ENCODE measurements at places on chromosomes 13 and 19. TPM values are rescaled to one million over a fixed set of nuclear protein-coding genes. Genes with fewer than 3 reads are reported as not detected.

DNA sequence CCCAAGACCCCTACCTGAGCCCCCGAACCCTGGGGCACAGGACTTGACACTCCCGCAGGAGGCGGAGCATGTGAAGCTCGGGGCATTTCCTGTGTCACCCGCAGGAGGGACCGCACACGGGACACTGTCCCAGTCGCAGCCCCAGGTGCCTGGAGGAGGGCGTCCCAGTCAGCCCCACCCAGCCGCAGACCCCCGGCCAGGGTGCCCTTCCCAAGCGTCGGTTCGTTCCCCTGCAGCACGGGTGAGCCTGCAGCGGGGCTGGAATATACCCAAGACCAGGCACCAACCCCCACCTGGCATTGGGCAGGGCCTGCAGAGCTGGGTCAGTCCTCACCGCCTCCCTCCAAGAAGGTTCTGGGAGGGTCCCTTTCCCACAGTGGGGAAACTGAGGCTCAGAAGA is 21.6 kb downstream of the TCF3 start:
- no peak for DNase-seq

CEP89 gene
- total RNA-seq, result 17.3 TPM

GRCh38 chr19:43673637-43674036 is 3.7 kb upstream of the PLAUR start:
- no peak for DNase-seq

DNA sequence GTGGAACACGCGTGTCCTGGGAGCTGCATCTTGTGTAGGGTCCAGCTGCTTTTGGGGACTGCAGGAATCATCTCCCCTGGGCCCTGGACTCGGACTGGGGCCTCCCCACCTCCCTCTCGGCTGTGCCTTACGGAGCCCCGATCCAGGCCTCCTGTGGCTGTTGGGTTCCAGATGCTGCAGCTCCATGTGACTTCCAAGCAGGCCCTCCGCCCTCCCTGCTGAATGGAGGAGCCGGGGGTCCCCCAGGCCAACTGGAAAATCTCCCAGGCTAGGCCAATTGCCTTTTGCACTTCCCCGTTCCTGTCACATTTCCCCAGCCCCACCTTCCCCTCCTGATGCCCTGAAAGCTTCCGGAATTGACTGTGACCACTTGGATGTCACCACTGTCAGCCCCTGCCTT is 6.2 kb upstream of the PGLS start:
- no peak for DNase-seq

DNA sequence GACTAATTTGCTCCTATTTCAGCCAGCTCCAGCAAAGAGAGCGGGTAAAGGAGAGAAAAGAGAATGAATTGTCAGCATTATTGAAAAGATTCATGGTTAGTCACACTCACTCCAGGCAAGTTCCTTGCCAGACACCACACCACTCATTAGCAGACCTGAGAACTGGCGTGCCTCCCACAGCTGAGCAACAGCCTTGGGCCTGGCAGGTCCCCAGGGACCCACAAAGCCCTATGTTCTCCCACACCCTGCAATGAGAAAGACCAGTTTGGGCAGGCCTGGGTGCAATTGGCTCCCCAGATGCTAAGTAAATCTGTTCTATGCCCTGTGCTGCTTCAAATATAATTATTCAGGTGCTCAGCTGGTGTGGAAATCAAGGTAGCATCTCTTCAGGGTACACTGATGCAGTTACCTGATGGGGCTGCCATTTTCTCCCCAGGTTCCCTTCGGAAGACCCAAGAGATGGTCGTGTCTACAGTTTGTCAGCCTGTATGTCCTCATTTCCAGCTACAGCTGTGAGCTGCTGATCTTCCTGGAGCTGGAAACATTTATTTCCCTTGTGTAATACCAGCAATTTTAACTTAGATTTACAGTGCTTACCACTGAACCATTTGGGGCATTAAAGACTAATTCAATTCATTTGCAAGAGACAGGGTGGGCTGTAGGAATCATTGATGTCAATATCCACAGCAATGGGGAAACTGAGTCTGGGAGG is 405.0 kb downstream of the COG6 start:
- DNase-seq, result no peak

SHANK1 gene
- not detected for total RNA-seq

ANKRD24 gene
- 0.16 TPM for total RNA-seq

DNA sequence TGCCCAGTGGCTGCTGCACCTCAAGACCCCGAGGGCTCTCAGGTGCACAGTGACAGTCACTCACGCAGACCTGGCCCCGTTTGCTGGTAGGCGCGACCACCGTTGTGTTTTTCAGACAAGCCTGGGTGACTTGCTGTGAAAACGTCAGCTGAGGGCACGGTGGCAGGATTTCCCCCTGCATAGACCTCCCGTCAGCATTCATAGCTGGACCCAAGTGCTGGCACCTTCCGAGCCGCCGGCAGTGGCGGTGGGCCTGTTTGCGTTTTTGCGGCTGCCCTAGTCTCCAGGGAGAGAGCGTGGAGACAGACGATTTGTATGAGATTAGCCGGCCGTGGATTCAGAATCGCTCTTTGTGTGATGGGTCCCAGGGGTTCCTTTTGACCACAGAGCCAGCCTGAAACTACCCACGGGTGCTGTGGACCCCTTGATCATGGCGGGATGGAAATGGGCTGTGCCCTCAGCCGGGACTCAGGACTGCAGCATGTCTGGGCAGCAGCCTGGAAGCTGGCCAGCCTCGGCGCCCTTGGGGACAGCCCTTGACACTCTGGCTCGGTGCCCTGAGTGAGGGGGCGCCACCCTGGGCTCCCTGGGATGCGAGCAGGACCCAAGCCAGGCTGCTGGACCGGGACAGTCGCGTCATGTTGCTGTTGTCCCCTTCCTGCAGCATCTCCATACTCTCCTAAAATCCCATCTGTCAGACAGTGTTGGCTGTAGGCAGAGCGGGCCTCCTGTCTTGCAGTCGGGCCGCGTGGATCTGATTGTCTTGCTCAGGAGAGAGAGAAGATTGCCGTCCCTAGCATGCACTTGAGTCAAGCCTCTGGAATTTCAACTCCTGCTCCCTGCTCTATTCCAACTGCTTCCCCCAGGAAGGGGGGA is 8.6 kb downstream of the KDM4B start:
- DNase-seq, result no peak

SLC25A23 gene
- total RNA-seq, result 73.5 TPM

DNA sequence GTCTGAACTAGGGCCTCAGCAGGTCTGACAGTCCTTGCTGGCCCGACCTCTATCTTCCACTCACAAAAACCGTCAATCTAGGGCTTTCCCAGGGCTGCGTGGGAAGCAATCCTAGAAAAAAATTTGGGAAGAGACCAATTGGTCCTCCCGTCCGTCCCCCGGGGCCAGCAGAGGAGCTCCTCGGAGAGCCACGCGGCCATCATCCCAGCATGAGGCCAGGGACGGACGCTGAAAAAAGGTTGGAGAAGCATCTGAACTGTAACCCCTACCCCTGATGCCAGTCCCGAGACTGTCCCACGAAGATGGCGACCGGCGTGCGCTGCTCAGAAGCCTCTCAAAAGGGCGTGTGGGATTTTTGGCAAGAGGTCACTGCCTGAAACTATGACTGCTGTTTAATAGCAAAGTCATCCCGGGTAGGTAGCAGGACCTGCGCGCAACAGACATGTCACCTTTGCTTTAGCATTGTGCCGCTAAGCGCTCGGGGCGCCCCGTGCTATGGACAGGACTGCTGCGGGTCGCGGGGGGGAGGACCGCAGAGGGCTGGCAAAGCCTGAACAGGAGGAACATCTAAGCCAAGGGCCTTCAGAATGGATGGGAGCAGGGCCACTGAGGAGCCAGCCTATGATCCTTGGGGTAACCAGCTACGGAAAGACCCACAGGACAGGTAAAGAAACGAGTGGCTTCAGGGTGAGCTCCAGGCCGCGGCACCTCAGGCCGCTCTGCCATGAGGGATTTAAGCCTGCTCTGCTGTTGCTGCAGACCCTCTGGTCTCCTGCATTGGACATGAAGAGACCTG is 10.6 kb downstream of the AKAP8 start:
- DNase-seq, result no peak

PPM1N gene
- 1.2 TPM for total RNA-seq

SPC24 gene
- total RNA-seq, result 44.8 TPM

DNA sequence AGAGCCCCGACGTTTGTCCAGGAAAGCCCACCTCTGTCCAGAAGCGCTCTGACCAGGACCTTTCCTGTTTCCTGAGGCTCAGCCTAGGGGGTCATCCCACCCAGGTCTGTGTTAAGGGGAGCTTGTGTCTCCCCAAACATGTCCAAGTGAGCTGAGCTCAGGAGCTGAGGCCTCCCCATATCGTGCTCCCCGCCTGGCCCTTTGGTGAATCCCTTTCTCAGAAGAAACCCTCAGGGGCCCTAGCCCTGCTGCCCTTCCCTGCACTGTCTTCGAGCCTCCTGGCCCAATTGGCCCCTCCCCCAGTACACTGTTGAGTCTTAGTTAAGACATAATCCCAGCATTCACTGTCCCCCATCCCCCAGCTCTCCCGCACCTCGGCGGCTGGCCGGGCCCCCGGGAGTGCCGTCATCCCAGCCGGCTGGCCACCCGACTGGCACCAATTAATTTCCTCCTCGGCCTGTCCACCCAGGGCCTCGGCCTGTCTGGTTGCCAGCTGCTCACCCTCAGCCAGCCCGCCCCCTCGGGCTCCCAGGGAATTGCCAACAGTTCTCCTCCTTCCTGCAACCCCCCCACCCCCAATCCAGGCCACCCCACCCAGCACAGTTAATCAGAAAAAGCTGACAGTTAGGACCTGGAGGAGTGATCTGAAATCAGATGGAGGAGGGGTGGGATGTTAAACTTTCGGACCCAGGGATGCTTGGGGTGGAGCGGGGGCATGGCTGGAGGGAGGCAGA is 13.6 kb downstream of the IER2 start:
- DNase-seq, result peak; percentile 90

DENND1C gene
- total RNA-seq, result 3.5 TPM

DHDH gene
- total RNA-seq, result 3.3 TPM

- no peak for DNase-seq
Measured at GRCh38 chr19:14655726-14656125, 18.9 kb downstream of the ADGRE3 start.

DNA sequence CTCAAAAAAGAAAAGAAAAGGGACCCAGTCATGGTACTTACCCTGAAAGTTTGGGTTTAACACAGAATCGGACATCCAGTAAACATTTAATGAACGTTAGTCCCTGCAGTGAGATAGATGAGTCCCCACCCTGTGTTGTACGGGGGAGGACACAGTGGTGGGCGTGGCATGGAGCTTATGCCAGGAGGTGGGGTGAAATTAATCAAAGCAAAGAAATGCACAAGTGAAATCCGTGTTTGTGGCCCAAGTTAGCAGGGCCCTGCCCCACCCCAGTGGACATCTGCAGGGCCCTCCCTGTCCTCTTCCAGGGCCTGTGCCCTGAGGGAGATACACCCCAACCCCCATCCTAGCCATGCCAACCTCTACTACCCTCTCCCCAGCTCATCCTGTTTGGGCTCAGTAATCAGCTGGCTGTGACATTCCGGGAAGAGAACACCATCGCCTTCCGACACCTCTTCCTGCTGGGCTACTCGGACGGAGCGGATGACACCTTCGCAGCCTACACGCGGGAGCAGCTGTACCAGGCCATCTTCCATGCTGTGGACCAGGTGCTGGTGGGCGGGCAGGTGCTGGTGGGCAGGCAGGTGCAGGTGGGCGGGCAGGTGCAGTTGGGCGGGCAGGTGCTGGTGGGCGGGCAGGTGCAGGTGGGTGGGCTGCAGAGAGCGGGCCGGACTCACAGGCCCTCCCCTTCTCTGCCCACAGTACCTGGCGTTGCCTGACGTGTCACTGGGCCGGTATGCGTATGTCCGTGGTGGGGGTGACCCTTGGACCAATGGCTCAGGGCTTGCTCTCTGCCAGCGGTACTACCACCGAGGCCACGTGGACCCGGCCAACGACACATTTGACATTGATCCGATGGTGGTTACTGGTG is 3.9 kb downstream of the MCOLN1 start:
- no peak for DNase-seq

DNA sequence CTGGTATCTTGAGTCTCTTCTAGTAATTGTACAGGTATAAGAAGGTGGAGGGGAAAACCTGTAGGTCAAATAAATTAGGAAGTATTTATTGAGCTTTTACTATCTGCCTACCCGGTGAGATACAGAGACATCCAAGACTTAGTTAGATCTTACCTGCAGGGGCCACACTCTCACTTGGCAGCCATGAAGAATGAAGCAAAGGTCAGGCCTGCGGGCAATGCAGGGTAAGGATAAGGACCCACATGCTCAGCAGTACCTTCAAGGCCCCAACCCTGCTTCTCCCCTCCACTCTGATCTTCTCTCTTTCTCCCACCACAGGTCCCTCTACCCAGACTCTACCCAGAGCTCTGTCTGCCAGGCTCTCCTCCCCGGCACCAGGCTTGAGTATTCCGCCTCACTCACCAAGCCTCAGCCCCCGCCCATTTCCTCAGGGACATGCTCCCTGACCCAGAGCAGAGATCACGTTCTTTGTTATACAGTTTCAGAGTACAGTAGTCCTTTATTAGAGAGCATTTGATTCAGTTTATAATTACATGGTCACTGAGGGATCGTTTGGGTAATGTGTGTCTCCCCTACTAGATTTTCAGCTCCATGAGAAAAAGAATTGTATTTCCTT is 18.9 kb upstream of the CLDN10 start:
- no peak for DNase-seq

DNA sequence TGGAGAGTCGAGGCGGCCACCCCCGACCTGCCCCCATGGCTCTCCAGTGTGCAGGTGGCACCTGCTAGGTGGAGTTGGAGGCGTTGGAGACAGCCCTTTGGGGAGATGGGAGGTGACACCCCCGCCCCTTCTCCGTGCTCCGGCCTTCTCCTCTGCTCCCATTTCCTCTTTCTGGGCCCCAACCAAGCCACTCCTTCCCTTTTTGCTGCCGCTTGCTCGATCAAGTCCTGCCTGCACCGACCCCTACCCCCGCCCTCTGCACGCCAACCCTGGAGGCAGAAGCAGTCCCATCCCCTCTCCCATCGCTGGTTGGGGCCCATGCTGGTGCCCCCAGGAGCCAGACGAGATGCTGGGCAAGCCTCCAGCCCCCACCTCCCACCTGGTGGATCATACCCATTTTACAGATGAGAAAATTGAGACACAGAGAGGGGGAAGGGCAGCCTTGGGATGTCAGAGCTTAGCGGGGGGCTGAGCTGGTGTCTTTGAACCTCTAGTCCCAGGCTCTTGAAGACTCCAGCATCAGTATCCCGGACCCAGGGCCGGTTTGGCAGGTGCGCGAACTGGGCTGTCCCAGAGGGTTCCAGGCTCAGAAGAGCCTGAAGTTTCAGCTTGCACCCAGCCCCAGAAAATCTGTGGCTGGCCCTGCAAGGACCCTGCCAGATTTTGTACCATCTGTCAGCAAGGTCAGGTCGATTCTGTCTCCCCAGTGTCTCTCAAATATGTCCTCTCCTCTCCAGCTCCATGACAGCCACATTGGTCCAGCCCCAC is 10.3 kb downstream of the GNA15 start:
- DNase-seq, result no peak

PCCA gene
- total RNA-seq, result 38.5 TPM

GRCh38 chr19:19224150-19224851 is 12.5 kb downstream of the NCAN start:
- no peak for DNase-seq

DNA sequence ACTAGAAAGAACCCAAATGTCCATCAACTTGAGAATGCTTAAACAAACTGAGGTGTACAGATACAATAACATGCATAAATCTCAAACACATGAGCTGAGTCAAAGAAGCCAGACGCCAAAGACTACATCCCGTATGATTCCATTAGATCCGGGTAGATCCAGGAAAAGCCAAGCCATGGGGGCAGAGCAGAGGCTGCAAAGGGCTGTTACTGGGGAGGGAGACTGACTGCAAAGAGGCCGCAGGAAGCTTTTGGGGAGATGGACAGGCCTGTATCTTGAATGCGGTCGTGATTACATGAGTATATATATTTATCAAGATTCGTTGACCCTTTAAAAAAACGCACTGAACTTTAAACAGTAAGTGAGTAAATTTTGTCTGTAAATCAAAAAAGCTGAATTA is 28.7 kb downstream of the GGACT start:
- no peak for DNase-seq

All from Caco-2 (cell line).